ENCODE measurements at places on chromosomes 1 and 21.

- no peaks in the 10 kb centered on the region for H3K36me3 ChIP-seq
- H3K4me3 ChIP-seq, result no peak overlapping the region
- peaks cover 12% of the 10 kb centered on the region for H3K4me1 ChIP-seq
Measured at GRCh38 chr1:162421258-162422164, 9.6 kb upstream of the SH2D1B start.

DNA sequence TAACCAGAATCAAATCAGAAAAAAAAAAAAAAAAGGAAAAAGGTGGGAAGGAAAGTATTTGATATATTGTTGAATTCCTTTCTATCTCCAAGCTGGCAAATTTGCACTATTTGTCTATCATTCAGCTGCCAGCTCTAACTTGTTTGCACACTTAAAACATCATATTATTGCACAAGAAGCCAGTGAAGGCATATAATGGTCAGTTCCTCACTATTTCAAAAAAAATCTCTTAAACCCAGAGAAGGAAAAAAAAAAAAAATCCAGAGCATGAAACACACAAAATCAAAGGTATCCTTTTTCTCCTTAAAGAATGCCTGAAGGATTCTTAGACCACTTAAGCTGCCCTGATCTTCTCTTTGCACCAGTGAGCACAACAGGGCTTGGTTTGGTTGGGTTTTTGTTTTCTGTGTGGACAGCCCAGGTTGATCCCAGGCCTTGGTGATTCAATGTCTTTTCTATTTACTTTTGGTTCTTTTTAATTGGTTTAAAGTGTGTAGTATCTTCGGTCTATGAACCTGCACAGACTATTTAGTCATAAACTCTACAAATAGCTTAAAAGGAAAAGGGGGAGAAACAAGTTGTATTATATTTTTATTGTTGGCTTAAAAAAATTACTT, 40.2 kb downstream of the DUSP10 start:
- no peak overlapping the region for H3K4me3 ChIP-seq
- no peaks in the 10 kb centered on the region for H3K4me1 ChIP-seq
- no peak overlapping the region for H3K27ac ChIP-seq
- H3K27me3 ChIP-seq, result no peaks in the 10 kb centered on the region

- no peaks in the 10 kb centered on the region for H3K27me3 ChIP-seq
- peaks cover 22% of the 10 kb centered on the region for H3K4me1 ChIP-seq
- peak; percentile 94 for DNase-seq
Measured at GRCh38 chr1:45490626-45491486, at the start of gene TESK2. Gene TESK2 (minus strand): TSS chr1:45491163. CDS start chr1:45457785, 33,378 bp downstream.

- no peaks in the 10 kb centered on the region for H3K4me1 ChIP-seq
- no peak overlapping the region for H3K27ac ChIP-seq
- no peak overlapping the region for H3K4me3 ChIP-seq
- H3K27me3 ChIP-seq, result no peaks in the 10 kb centered on the region
- no peak for DNase-seq
- no peaks in the 10 kb centered on the region for H3K36me3 ChIP-seq
Measured at GRCh38 chr1:105608713-105609112, 1447.8 kb upstream of the PRMT6 start.

DNA sequence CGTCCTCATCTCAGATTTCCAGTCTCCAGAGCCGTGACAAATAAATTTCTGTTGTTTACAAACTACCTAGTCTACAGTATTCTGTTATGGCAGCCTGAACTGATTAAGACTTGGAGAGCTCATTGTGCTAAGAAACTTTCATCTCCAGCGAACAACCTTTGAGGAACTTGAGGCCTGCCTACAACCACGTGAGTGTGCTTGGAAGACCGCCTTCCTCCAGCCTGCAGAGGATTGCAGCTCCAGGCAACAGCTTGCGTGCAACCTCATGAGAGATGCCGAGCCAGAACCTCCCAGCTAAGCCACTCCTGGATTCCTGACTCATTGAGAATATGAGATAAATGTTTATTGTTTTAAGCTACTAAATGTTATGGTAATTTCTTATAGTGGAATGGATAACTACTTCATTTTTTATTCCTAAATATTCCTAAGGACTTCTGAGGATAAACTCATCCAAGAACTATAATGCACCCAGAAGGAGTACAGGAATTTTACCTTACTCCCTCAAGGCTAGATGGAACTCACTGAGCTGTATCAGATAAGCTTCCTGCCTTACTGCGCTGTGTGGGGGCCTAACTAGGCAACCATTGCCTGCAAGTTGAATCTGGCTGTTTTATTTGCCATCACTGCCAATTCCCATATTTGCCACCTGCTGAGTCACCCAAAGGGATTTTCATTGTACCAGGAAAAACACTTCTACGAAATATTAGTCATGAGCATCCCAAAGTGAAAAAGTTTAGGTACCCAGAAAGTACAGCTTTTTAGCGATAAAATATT, 17.6 kb downstream of the FAM177B start:
- no peak overlapping the region for H3K4me3 ChIP-seq
- H3K27ac ChIP-seq, result no peak overlapping the region
- no peak for DNase-seq
- peaks cover 29% of the 10 kb centered on the region for H3K4me1 ChIP-seq
- H3K36me3 ChIP-seq, result peaks cover 11% of the 10 kb centered on the region
- H3K27me3 ChIP-seq, result no peaks in the 10 kb centered on the region

DNA sequence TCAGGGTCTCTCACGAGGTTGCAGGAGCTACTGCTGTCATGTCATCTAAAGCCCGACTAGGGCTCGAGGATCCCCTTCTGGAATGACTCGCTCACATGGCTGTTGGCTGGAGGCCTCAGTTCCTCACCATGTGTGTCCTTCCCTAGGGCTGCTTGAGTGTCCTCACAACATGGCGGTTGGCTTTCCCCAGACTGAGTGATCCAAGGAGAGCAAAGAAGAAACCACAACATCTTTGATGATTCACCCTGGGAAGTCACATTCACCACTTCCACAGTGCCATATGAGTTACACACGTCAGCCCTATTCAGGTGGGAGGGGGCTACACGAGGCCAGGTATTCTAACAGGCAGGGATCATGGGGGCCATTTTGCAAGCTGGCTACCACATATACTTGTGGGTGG, 64.9 kb downstream of the FHAD1 start:
- H3K27me3 ChIP-seq, result peaks cover 12% of the 10 kb centered on the region
- no peaks in the 10 kb centered on the region for H3K36me3 ChIP-seq
- no peak overlapping the region for H3K4me3 ChIP-seq
- no peak for DNase-seq
- no peak overlapping the region for H3K27ac ChIP-seq

- peaks cover 54% of the 10 kb centered on the region for H3K4me1 ChIP-seq
- H3K27me3 ChIP-seq, result no peaks in the 10 kb centered on the region
- peak overlapping the region; percentile 89 for H3K4me3 ChIP-seq
- DNase-seq, result peak; percentile 70
- H3K36me3 ChIP-seq, result peaks cover 17% of the 10 kb centered on the region
Measured at GRCh38 chr1:159924025-159924790, 1.1 kb downstream of the TAGLN2 start.

- peaks cover 7% of the 10 kb centered on the region for H3K27me3 ChIP-seq
- no peak overlapping the region for H3K4me3 ChIP-seq
- no peak overlapping the region for H3K27ac ChIP-seq
- H3K36me3 ChIP-seq, result peaks cover 1% of the 10 kb centered on the region
Measured at GRCh38 chr21:17491716-17492414, 21.0 kb upstream of the CXADR start.

GRCh38 chr21:41016472-41016871, 151.5 kb upstream of the BACE2 start:
- no peaks in the 10 kb centered on the region for H3K4me1 ChIP-seq
- H3K27me3 ChIP-seq, result peaks cover 3% of the 10 kb centered on the region
- no peaks in the 10 kb centered on the region for H3K36me3 ChIP-seq
- no peak overlapping the region for H3K4me3 ChIP-seq
- no peak for DNase-seq
- no peak overlapping the region for H3K27ac ChIP-seq

GRCh38 chr1:38308780-38309179, 262.2 kb upstream of the POU3F1 start:
- no peak overlapping the region for H3K4me3 ChIP-seq
- H3K27ac ChIP-seq, result no peak overlapping the region
- H3K36me3 ChIP-seq, result no peaks in the 10 kb centered on the region
- no peak for DNase-seq

DNA sequence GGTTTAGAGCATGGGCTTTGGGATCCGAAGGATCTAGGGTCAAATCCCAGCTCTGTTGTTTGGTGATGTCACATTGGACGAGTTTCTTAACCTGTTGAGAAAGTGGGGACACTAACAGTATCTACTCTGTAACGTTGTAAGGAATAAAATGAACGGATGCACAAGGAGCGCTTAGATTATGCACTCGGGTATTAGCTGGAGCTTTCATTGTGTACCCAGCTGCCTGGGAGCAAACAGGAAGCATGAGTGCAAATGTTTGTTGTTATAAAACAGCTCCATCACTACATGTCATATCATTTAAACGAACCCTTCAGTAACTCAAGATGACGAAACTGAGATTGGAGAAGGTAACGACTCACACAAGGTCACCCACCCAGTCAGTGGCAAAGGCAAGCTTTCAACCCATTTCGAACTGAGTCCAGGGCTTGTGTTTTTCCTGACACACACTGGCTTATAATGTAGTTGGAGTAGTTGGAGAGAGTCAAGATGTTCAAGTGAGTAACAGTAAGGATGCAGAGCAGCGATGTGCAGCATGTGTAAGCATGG, 16.2 kb upstream of the SLC6A17 start:
- no peak for DNase-seq
- no peaks in the 10 kb centered on the region for H3K36me3 ChIP-seq
- peaks cover 10% of the 10 kb centered on the region for H3K4me1 ChIP-seq
- no peak overlapping the region for H3K4me3 ChIP-seq
- peaks cover 35% of the 10 kb centered on the region for H3K27me3 ChIP-seq
- no peak overlapping the region for H3K27ac ChIP-seq

DNA sequence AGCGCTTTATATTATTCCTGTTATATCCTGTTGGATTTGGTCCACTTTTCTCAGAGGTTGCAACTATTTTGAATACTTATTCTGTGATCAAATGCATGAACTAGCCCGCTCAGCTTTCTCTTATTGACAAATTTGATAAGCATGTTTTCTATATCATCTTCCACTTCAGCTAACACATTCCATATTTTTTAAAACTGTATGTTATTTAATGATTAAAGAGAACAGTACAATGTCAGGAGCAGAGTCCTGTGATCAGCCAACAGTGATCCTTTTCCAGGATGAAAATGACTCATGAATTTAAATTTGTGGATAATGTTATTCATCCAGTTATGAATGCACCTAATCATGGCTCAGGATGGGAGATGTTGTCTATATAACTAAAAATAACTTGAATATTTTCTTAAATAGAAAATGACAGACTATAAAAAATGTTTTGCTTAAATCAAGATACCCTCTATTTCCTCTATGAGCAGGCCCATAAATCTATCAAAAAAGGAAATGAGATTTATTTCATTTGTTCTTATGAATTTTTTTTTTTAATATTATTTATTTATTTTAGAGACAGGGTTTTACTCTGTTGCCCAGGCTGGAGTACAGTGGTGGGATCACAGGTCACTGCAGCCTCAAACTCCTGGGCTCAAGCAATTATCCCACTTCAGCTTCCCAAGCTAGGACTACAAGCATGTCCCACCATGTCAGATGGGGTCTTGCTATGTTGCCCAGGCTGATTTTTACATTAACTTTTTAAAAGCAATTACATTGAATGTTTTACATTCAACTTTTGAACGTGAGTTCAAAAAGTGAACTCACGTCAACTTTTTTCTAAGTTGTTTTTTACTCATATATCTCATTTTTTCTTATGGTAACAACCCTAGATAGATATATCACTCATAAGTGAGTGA, 12.5 kb downstream of the BPNT1 start:
- no peaks in the 10 kb centered on the region for H3K27me3 ChIP-seq
- DNase-seq, result no peak
- H3K36me3 ChIP-seq, result peaks cover 26% of the 10 kb centered on the region
- peak overlapping the region; percentile 31 for H3K27ac ChIP-seq
- peaks cover 8% of the 10 kb centered on the region for H3K4me1 ChIP-seq

DNA sequence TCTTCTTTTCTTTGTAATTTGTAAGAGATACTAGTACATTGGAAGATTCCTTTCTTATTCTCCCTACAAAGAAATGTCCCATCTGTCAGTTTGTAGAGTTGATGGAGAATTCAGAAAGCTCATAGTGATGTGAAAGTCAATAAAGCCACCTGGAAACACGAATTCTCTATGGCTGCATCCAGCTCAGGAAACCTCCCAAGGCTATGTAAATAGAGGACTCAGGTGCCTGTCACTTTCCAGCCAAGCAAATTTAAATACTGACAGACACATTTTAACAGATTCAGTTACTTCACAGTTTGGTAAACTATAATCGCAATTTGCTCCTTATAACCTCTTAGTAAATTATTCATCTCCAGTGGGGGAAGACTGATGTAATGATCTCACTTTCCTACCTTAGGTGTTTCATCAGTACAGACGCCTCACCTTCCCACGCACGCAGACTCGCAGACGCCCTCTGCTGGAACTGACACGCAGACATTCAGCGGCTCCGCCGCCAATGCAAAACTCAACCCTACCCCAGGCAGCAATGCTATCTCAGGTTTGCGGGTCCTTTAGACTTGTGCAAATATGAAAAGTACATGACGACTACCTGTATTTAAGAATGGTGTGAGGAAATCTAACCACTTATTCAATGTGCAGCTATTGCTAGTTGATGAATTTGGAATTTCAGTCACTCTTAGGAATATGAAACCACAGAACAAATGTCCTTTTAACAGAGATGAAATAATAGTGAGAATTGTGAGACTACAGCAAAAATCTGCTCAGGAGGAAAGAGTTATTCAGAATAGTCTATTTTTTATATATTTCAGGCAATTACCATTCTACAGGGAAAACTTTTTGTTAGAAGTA, 60.6 kb downstream of the PTPRC start:
- H3K27me3 ChIP-seq, result no peaks in the 10 kb centered on the region
- H3K36me3 ChIP-seq, result peaks cover 47% of the 10 kb centered on the region
- peak overlapping the region; percentile 65 for H3K27ac ChIP-seq
- no peak overlapping the region for H3K4me3 ChIP-seq
